ENCODE measurements at places on chromosomes 6 and 20.
A peak's percentile ranks its signal among the peaks of the same experiment; 100 is the strongest.

DNA sequence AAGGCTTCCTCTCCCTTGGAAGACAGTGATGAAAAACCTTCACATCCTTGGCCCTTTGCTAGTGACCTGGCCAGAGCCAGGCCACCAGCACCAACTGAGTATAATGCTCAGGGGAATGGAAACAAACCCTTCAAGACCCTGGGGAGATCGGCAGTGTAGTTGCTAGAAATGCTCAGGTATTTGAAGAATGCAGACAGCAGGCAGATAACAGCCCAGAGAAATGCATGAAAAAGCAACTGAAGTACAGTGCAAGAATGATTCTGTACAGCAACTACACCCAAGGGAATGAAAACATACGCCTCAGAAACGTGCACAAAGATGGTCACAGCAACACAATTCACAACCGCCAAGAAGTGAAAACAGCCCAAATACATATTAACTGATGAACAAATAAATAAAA is 41.1 kb downstream of the PPP1R3G start:
- no peak for DNase-seq

- no peak for DNase-seq
Observed at GRCh38 chr6:42370323-42370985, 81.3 kb downstream of the TRERF1 start.

DNA sequence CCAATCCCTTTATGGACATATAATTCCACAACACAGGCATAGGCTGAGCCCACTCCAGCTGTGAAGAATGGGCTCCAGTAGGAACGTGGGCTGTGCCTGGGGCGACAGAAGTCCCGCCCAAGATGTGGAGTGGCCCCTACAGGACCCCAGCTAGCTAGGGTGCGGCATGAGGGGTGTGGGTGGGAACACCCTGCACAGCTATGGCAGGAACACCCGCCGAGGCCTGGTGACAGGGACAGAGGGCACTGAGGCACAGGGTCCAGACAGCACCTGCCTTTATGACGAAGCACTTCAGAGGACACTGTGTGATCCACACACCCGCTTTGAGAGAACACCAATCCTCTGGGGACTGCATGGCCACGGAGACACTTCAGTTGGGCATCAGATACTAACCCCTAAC is 28.2 kb upstream of the TCFL5 start:
- no peak for DNase-seq

DNA sequence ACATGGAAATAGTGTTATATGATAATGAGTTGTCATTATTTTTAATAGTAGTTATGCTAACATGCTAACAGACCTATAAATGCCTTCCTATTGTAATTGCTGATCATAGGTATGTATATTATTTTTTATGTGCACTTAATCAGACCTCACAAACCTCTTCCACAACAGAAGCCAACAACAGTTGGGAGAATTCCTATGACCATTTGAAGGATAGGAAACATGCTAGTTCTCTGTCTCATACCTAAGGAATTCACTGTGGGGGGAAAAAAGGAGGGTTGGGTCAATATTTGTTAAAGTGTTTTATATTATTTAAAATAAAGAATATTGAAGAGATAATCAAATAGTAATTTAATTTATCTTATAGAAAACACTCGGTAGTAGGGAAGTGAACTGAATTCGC is 990.9 kb downstream of the EPHA7 start:
- no peak for DNase-seq

- no peak for DNase-seq
Observed at GRCh38 chr6:98657764-98658163, 176.6 kb upstream of the POU3F2 start.

DNA sequence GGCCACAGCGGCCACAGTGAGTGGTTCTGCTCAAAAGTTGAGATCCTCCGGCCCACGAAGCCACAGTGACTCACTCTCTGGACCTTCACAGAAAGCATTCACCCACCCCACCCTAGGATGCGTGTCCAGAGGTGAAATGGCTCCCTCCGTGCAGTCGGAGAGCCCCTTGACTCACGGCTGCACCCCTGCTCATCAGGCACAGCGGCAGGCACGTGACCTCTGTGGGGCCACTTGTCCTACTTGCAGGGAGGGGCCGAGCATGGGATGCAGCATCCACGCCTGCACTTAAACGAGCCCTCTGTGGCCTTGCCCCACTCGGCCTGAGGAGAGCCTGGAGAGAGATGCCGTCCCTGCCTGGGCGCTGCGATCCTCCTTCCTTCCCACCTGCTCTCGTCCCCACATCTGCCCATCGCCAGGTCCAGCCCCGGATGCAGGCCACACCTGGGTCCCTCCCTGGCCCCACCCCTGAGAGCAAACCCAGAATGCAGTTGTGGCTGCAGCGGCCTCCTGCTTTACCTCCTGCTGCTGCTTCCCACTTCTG is 28.7 kb downstream of the NTSR1 start:
- DNase-seq = no peak

GRCh38 chr6:99894815-99895214 is 99.2 kb downstream of the MCHR2 start:
- no peak for DNase-seq

- no peak for DNase-seq
Observed at GRCh38 chr6:30135757-30136156, at the start of gene TRIM40. Gene TRIM40 (plus strand): TSS chr6:30136140. CDS start chr6:30137037, 897 bp downstream.

- DNase-seq = peak; percentile 41
Observed at GRCh38 chr6:137339929-137340559, 120.9 kb upstream of the IFNGR1 start.

GRCh38 chr6:117034971-117035370 is 157.9 kb downstream of the RFX6 start:
- no peak for DNase-seq

DNA sequence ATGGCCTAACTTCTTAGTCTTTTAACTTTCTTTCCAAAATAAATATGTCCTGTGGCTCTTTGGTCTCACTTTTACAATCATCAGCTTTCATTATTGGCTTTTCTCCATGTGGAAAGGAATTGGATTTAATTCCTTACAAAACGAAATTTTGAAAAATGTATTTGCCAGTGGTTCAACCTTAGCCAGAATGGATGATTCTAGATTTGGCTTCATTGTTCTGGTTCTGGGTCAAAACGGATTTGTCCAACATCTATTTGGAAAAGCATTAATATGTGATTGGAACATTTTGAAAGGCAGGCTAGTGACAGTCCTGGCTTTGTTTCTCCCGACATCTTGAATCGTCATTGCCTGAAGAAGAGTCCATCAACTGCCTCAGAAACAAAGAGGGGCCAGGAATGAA is 59.2 kb downstream of the TENT5A start:
- no peak for DNase-seq

- no peak for DNase-seq
Observed at GRCh38 chr20:40225596-40225995, 463.4 kb downstream of the MAFB start.

GRCh38 chr6:146542881-146543210 is 787 bp upstream of the RAB32 start:
- DNase-seq = no peak

- peak; percentile 19 for DNase-seq
Observed at GRCh38 chr6:111410371-111410770, 72.6 kb downstream of the REV3L start.

- peak; percentile 56 for DNase-seq
Observed at GRCh38 chr20:25318471-25319240, 70.8 kb downstream of the PYGB start.

DNA sequence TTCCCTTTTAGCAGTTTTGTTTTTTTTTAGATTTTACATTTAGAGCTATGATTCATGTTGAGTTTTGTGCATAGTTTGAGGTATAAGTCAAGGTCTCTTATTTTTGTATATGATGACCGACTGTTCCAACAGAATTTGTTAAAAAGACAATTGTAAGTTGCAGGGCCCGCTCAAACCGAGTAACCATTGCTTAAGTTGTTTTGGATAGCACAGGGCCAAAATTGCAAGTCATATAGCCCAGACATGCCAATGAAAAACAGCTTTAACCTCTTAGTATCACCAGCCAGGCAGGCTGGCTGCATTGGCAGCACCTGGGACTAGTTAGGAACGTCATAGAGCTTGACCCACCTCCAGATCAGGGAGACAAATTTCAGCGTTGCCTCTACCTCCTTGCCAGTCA is 47.3 kb downstream of the PFDN4 start:
- DNase-seq = no peak

GRCh38 chr20:38685853-38686473 is 38.3 kb upstream of the SLC32A1 start:
- peak; percentile 1 for DNase-seq

DNA sequence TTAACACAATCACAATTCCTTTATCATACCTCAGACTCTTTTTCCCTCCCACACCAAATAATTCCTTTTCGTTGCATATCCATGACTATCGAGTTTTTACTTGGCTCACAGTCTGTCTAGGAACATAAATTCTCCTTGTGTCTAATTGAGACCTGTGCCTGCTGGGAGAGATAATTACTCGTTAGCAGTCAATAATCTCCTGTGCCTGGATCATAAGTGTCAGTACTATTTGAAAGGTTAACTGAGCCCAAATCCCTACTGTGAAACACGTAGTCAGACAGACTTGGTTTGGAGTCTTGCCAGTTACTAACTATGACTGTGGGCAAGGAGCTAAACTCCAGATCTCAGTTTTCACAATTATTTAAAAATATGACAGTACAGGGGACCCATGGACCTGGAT is 5.7 kb upstream of the CTNNBL1 start:
- DNase-seq = no peak

- DNase-seq = no peak
Observed at GRCh38 chr20:55500130-55500529, 505.2 kb downstream of the CBLN4 start.

DNA sequence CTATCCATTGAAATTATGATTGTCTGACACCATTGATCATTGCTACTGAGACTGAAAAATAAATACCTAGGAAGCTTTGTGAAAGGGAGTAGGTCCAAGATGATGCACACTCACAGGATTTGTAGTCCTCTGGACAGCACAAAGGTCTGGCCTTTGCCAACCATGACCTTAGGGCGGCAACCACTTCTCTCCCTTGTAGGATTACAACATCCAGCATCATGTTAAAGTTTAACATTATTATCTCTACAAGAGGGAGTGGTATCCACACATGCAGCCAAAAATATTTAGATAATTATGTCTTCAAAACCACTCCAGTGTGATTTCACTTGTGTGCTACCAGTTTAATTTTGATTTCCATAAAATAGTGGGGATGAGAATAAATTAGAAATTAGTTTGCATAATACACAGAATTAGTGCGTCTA is 51.1 kb upstream of the NHSL1 start:
- DNase-seq = no peak

DNA sequence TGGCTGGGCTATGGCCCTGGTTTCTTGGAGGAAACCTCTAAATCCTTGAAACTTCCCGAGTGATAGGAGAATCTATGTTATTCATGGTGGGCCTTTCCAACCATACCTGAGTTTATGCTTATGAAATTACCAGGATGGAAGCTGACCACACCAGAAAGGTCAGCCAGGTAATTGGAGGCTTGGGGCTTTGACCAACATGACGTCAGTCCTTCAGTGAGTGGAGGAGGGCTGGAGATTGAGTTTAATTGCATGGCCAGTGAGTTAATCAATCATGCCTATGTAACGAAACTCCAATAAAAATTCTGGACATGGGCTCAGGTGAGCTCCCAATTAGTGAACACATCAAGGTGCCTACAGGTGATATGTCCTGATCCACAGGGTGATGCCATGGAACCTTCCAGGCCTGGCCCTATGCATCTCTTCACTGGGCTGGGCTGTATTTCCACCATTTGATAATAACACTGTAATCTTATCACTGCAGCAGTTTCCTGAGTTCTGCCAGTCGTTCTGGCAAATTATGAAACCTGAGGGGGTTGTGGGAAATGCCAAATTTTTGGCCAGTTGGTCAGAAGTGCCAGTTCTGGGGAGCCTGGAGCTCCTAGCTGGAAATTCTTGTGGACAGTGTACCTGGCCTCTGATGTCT is 106.5 kb downstream of the CDH26 start:
- DNase-seq = no peak

GRCh38 chr20:9082741-9083140 is 13.9 kb downstream of the PLCB4 start:
- DNase-seq = no peak

DNA sequence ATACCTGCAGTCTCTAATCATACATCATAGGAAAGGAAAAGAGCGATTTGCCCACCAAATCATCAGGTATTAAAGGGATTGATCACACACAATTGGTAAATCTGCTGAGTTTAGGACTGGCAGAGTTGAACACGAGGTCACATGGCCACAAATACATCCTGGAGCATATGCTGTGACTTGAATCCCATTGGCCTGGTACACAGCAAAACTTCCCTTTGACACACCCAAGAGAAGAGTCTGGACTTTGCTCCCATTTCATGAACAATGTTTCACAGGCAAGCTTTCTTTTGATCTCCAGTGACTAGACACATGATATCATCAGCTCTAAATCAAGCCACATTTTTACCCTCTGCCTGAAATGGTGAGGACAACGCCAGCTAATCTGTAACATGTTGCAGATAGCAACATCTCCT is 117.9 kb downstream of the ISM1 start:
- DNase-seq = no peak

GRCh38 chr20:1494436-1494835 is 3.2 kb upstream of the SIRPB2 start:
- no peak for DNase-seq

- peak; percentile 16 for DNase-seq
Observed at GRCh38 chr6:150685860-150686259, 86.2 kb downstream of the PLEKHG1 start.

- DNase-seq = no peak
Observed at GRCh38 chr20:60268491-60268890, 310.3 kb downstream of the CDH26 start.

GRCh38 chr20:39825950-39826349 is 863.1 kb downstream of the MAFB start:
- DNase-seq = no peak

DNA sequence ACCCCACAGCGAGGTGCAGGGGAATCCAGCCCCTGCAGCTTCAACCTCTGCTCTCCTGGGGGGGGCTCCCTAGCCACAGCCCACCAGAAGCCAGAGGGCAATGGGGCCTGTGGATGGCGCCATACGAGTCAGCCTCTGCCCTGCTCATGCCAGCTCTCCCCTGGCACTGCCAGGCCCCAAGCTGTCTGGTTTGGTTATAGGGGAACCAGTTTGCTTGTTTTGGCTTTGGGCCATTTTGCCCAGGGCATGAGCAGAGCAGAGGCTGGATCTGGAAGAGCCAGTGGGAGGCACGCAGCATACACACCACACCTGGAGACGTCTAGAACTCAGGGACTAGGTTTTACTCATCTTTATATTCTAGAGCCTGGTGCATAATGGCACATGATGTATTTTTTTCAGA is 66.7 kb upstream of the SLC22A16 start:
- peak; percentile 53 for DNase-seq

DNA sequence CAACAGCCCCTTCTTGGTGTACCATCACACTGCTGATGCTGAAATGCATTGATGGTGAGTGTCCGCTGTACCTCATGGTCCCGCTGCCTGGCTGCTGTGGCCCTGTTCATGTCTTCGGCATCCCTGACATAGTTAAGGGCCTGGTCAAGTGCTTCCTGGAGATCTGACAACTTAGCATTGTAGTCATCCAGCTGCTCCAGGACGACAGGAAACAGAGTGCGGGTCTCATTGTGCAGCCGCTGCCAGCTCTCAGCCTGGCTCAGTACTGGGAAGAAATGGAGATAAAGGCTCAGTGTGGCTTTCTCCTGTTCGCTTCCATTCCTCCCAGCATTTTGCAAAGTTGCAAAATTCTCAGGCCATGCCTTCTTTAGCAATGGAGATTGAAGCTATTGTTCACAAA is 81.8 kb downstream of the LAMA4 start:
- no peak for DNase-seq

Measured in midbrain (tissue), 1 donor.